ENCODE measurements at places on chromosomes 1 and 21.

GRCh38 chr1:75053207-75053606, 81.0 kb upstream of the LHX8 start:
- no peak for DNase-seq

DNA sequence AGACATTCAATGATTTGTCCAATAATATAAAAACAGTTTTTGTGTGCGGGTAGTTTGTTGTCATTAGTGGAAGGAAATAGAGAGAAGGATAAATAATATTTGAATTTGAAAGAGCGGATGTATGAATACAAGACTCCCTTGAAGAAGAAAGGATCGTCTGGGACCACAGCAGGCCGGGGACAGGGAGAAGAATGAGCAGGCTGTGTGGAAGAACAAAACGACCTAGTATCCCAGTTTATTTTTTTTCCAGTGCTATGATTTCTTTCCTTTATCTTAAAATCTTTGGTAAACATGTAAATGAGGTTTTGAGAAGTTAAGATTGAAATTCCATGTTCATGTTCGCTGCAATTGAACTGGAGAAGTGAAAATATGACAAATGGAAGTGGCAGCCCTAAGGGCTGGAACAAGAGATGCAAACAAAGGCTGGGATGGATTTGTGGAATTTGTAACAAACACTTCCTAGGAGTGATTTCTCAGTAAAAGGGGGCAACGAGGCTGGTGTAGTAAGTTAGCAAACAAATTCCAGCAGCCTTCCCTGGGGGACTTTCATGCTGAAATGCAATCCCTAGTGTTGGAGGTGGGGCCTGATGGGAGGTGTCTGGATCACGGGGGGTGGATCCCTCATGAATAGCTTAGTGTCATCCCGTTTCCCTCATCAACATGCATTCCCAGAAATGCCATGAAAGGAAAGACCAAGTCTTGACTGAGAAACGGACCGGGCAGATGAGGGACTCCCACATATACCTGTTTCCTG, 10.2 kb upstream of the IFI16 start:
- DNase-seq: no peak

DNA sequence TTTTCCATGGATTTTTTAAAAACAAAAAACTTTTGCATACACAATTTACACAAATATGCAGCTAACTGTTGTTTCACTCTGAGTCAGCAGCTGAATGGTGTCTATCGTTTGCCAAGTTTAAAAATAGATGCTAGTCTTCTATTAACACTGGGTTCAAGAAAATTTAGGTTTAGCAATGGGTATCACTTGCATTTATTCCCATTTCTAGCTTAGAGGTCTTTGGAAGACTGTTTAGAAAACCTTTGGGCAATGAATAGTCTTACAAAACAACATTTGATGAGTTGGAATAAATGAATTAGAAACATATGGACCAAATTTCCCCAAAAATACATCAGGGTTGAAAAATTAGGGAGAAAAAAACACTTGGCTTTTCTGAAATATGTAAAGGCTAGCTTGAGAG, 165.8 kb downstream of the LYPLAL1 start:
- no peak for DNase-seq

DNA sequence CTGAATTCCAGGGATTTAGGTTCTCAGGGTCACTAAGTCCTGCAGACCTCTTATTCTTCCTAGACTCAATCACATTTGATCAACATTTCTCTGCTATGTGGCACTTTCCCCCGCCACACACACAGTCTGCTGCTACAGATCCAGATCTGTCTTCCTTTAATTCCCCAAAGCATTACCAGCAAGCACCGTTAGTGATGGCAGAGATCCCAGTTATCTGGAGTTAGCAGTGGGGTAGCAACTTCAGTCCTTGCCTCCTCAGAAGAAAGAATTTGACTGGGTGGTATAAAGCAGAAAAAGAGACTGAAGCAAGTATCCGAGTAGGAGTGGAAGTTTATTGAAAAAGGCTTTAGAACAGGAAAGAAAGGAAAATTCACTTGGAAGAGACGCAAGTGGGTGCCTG, 100.4 kb upstream of the ETV3 start:
- no peak for DNase-seq

DNA sequence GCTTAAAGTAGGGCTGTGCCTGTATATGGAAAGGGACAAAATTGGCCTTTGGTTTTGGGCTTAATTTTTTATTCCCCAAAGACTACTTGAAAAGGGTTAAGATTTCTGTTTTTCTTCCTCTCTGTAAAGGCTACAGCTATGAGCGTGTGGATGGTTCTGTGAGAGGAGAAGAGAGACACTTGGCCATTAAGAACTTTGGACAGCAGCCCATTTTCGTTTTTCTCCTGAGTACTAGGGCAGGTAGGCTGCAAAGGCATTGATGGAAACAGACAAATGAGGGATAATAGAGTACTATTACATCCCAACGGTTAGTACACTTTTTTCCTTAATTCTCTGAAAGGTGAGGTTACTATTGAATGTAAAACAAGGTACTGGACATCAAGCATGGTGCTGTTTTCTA, 29.6 kb downstream of the CHD1L start:
- DNase-seq: no peak

- no peak for DNase-seq
Observed at GRCh38 chr1:58065520-58065919, 481.0 kb downstream of the OMA1 start.

GRCh38 chr1:53257454-53258081, 19.2 kb upstream of the MAGOH start:
- no peak for DNase-seq

DNA sequence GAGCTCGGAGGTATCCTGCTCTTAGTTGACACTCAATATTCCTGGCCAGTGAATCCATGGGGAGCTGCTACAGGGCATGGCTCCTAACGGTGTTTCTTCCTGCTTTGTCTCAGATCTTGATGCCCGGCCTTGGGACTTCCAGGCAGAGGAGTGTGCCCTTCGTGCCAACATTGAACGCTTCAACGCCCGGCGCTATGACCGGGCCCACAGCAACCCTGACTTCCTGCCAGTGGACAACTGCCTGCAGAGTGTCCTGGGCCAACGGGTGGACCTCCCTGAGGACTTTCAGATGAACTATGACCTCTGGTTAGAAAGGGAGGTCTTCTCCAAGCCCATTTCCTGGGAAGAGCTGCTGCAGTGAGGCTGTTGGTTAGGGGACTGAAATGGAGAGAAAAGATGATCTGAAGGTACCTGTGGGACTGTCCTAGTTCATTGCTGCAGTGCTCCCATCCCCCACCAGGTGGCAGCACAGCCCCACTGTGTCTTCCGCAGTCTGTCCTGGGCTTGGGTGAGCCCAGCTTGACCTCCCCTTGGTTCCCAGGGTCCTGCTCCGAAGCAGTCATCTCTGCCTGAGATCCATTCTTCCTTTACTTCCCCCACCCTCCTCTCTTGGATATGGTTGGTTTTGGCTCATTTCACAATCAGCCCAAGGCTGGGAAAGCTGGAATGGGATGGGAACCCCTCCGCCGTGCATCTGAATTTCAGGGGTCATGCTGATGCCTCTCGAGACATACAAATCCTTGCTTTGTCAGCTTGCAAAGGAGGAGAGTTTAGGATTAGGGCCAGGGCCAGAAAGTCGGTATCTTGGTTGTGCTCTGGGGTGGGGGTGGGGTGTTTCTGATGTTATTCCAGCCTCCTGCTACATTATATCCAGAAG, 16.7 kb downstream of the ALX3 start:
- DNase-seq: peak; percentile 48

GRCh38 chr1:201732351-201732750, 96.6 kb upstream of the IPO9 start:
- DNase-seq: no peak

GRCh38 chr1:245043611-245043940, 111.2 kb upstream of the KIF26B start:
- DNase-seq: no peak

DNA sequence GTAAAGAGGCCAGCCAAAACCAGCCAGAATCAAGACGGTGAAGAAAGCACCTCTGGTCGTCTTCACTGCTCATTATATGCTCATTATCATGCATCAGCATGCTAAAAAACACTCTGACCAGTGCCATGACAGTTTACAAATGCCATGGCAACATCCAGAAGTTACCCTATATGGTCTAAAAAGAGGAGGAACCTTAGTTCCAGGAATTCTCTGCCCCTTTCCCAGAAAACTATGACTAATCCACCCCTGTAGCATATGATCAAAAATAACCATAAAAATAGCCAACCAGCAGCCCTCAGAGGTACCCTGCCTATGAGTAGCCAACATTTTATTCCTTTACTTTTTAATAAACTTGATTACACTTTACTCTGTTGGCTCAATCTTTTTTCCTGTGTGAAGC, 34.2 kb upstream of the PBX1 start:
- DNase-seq: no peak

GRCh38 chr1:20400341-20401177, 85.5 kb downstream of the CAMK2N1 start:
- no peak for DNase-seq

- no peak for DNase-seq
Observed at GRCh38 chr1:198902655-198903054, 263.8 kb downstream of the PTPRC start.

- no peak for DNase-seq
Observed at GRCh38 chr1:15167386-15167785, 13.8 kb downstream of the TMEM51 start.

DNA sequence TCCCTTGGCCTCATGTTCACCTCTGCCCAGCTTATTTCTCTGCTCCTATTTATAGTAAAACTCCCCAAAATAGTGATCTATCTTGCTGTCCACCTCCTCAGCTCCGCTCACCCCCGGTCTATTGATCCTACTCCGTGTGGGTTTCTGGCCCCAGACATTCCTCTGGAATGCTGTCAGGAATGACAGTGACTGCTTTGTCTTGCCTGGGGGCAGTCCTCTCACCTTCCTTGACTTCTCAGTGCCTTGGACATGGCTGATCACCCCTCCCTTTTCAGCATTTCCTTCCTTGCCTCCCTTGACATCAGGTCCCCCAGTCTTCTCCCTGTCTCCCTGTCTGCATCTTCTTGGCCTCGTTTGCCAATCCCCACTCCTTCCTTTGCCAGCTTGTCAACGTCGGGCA, 108.1 kb upstream of the BACE2 start:
- no peak for DNase-seq

DNA sequence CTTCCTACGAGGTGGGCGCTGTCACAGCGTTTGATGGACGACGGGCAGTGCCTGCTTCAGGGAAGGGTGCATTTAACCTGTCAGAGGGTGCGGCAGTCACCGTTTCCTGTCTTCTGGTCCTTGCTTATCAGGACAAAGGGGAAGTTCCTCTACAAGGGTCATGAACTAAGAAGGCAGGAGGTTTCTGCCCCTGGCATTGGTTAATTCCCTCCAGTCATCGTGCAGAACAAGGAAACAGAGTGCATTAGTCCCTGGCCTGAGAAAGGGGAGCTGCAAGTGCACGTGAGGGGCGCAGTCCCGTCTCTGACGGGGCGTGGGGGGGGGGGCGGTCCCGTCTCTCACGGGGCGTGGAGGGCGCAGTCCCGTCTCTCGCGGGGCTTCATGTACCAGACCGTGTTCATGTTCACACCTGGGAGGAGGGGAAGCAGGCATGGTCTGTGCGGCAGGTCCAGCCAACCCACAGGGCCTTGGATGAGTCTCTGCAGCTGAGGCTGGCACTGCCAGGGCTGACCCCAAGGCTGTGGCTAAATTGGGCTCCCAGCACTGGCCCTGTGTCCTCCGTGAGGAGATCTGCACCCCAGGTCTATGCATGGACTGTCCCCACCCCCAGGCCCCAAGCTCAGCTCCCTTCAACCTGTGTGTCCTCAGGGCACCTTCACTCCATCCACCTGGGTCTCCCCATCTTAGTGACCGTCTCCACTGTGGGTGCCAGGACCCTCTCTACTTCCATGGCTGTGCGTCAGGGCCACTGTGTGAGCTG, 89.2 kb upstream of the COL6A1 start:
- DNase-seq: no peak

DNA sequence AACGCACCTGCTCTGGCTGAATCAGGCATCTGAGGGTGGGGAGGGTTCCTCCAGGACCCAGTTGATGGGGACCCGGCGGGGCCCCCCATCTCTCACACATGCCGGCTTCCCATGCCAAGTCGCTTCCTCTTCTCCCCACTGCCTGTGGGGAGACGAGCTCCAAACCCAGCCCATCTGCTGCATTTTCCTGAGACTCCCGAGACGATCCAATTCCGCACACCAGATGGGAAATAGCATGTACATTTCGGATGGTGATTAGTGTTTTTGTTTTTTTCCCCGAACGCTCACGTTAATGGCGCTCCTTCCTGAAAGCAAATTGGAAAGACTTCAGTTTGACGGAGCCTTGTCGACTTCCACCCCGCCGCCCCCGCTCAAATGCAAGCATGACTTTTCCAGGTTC, 13.2 kb upstream of the GRIK3 start:
- no peak for DNase-seq

DNA sequence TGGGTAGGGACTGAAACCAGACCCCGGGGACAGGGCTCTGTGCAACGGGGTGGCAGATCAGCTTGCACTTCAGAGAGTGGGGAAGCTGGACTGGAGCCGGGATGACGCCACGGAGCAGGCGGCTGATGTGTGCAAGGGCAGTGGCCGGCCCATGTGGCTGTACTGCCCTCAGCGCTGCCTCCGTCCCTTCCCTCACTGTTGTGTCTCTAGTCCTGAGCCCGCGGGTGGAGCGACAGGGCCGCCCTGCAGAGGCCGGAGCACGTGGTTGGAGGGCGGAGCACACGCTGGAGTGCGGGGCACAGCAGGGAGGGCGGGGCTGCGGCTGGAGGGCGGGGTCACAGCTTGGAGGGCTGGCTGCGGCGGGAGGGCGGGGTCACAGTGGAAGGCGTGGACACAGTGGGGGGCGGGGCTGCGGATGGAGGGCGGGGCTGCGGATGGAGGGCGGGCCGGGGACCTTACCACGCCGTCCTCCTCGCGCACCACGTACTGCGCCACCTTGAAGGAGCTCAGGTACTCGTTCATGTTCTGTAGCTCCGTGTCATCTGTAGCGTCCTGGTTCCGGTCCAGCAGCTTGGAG, 52.4 kb downstream of the CHD5 start:
- DNase-seq: peak; percentile 43

GRCh38 chr1:116954440-116954839, 44.7 kb downstream of the PTGFRN start:
- no peak for DNase-seq

DNA sequence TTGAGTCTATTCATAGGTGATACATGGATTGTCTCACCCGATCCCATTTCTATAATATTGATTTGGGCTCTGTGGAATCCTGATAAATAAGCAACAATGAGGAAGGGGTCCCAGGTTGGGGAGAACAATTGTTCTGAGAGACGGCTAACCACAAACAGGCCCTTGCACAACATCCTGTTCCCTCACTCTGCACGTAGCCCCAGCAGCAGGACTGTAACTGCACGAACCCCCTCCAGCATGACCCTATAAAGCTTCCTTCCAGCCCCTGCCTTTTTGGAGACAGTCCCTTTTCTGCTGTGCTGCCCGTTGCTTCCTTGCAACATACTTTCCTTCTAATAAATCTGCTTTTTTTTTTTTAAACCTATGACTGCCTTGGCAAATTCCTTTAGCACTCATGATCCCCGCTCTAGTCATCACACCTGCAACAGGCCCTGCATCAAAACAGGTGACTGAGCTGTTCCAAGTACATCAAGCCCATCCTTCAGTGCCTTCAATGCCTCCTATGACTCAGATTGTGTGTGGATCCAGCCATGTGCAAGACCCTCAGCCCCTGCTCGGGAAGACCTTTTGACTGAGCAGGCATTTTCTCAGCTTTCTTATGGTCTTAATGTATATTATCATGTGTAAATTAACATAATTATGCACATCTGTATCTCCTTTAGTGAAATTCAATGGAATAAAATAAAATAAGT, 63.7 kb upstream of the B3GALNT2 start:
- DNase-seq: no peak

GRCh38 chr1:170445096-170445495, 86.9 kb upstream of the GORAB start:
- DNase-seq: no peak

All from activated effector memory CD4-positive, alpha-beta T cell treated with Interleukin-2 at 50 U/mL for 16 hours (primary cell).